Stimulated activated naive CD8-positive, alpha-beta T cell treated with anti-CD3 and anti-CD28 coated beads, Interleukin-15, Interleukin-2, amounts not matched to agents 100 U/mL and 50 U/mL, for 24 hours (primary cell): ENCODE measurements at places on chromosomes 5 and 9.

DNA sequence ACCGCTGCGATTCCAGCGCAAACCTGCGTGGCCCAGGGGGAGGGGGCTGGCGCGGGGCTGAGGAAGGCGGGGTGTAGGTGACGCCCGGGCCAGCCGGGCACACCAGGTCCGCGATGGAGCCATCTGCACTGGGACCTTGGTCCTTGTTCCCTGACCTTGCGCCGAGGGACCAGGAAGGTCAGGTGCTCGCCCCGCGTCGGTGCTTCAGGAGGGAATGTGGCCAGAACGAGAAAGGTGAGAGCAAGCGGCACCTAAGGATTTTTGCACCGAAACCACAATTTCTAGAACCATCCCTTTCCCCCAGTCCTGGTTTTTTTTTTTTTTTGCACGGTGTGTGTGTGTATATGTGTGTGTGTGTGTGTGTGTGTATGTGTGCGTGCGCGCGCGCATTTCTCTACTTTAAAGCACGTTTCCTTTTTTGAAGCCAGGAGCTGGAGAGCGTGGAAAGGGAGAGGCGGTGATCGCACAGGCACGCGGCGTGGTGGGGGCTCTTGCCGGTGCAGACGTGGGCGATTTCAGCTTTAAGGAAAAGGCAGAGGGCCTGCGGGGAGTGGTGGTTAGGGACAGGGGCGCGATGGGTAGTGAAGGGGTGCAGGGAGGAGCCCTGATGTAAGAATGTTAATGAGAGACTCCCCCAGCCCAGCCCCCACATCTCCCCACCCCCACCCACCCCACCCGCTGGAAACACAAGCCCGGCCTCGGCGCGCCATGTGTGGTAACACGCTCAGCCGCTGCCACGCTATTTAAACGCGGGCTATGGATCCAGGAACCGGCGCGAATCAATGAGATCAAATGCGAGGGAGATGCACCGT lies at the start of gene NPR3:
Gene NPR3 (plus strand): TSS at position 772 of the 812 bp plus-strand sequence. CDS start 456 bp downstream, outside the sequence.
- DNase-seq = no peak

DNA sequence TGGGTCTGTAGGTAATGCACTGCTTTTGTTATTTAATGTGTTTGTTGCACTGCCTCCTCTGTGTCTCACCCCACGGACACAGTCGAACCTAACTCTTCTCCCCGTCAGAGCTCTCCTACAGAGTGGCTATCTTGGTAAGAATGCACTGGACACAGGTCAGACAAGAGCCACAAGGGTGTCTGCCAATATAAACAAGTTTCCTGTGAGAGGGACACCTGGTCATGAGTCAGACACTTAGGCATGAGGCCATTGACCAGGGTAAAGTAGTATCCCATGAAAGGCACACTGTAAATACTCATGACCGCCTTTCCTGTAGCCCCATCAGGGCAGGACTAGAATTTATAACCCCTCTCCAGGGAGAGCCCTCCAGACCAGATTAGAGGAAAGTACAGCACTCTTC lies 115.5 kb downstream of the SLC12A2 start:
- no peak for DNase-seq

- DNase-seq = no peak
These were observed 122.6 kb downstream of the FBXL17 start for GRCh38 chr5:108259306-108259705.

DNA sequence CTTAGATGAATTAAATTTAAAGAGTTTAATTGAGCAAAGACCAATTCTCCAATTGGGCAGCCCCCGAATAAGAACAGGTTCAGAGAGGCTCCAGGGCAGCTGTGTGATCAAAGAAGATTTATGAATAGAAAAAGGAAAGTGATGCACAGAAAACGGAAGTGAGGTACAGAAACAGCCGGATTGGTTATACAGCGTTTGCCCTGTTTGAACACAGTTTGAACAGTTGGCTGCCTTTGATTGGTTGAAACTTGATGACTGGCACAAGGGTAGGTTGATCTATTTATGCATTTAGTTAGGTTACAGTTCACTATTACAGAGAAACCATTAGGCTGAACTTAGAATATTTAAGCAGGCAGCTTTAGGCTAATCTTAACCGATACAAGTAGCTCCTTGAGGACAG lies 29.5 kb downstream of the NIM1K start:
- no peak for DNase-seq

GRCh38 chr5:165457859-165458481 lies 1952.6 kb downstream of the MAT2B start:
- no peak for DNase-seq

DNA sequence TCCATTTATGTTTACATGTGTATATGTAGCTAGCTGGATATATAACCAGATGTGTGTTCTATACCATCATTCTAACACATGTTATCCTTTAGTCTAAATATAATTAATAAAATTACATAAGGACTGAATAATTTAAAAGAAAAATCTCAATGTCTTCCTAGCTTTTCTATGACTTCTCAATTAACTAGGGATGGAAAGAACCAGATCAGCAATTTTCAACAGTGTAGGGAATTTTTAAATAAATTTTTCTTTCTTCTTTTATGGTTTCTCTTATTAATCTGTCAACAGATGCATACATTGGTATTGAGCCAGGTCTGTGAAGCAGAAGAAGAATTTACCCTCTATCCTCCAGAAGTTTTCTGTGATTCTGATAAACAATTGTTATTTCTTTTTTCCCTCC lies 2180.4 kb upstream of the C9orf72 start:
- DNase-seq = no peak

DNA sequence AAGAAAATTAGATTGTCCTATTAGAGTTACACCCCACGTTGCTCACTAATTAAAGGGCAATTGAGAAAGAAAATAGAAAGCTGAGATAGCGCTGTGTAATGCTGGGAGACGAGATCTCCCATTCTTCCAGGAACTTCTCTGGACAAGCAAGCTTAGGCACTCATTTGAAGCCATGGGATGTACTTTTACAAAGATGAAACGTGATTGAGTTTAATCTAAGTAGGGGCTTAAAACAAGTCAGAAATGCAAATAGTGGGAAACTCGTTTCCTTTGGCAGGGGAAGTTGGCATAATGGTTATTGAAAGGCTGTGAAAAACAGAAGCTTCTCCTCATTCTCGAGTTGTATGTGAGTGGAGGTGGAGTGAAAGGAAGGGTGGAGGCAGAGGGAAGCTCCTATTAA lies 3.7 kb downstream of the PRDM6 start:
- no peak for DNase-seq

- DNase-seq = no peak
These were observed 14.4 kb downstream of the TXN start for GRCh38 chr9:110241858-110242321.

GRCh38 chr5:89604342-89604741 lies 721.4 kb upstream of the MEF2C start:
- no peak for DNase-seq

DNA sequence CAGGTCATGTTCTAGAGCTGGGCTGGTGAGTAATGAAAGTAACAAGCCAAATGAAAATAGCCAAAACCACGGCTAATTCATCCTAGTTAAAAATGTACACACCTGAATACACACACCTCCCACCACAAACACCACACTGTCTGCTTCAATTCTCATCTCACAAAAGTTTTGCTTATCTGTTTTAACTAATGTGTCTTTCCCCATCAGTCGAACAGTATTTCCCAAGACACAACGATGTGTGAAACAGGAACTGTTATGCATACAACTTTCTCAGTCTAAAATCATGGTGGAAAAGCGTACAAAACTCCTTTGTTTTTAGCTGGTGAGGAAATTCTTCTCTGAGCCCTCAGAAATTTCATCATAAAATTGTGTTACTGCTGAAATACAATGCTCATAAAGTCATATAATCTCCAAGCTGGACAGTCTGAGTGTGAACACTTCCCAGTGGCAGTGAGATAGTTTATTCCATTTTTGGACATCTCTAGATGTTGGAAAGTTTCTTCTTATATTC lies 242.4 kb downstream of the EFNA5 start:
- no peak for DNase-seq

DNA sequence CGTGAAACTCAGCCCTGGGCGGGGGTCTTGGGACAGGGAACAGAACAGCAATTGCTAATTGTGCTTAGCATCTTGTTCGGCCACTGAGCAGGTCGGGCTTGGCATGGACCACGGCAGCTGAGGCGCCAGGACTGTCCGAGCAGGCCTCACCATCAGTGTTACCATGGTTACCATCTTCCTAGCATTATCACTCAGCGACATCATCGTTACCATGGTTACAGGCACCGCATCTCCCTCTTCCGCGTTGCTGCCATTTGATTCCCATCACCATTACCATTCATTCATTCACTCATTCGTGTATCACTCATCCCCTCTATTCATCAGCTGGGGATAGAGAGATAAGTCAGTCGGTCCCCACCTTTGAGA lies 81.0 kb upstream of the ZBTB43 start:
- no peak for DNase-seq

DNA sequence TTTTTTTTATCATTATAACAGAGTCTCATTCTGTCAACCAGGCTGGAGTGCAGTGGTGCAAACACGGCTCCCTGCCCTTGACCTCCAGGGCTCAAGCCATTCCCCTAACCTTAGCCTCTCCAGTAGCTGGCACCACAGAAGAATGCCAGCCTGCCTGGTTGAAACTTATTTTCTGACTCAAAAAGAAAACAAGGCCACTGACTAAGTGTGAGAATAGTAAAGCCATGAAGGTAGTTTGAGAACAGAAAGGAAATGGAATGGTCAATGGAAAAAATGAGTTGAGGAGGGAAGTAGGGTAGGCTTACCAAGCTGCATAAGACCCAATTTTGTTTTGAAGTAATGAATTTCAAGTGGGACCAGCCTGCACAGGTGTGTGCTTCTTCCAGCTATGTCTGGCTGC lies 82.8 kb upstream of the RORB start:
- DNase-seq = no peak

- DNase-seq = no peak
These were observed 439.1 kb downstream of the RAB3C start for GRCh38 chr5:59021837-59022514.

DNA sequence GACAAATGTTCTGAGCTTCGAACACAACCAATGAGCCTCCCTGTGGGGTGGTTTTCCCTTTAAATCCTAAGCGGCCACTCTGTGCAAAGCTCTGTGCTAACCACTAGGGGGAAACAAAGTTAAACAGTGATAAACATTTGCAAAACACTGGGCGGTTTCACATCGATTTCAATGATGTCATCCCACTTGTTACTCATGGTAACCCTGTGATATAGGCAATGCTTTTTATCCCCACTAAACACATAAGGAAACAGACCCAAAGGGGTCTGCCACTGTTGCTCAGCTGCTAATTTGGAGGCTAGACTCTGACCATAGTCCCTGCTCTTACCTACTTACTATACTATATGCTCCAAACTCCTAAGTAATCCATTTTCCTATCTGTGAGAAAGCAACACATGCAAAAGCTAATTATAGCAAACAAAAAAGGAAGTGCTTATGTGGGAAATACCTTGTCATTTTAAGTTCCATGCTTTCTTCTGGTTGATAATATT lies 57.3 kb downstream of the PTPN3 start:
- DNase-seq = peak; percentile 43

DNA sequence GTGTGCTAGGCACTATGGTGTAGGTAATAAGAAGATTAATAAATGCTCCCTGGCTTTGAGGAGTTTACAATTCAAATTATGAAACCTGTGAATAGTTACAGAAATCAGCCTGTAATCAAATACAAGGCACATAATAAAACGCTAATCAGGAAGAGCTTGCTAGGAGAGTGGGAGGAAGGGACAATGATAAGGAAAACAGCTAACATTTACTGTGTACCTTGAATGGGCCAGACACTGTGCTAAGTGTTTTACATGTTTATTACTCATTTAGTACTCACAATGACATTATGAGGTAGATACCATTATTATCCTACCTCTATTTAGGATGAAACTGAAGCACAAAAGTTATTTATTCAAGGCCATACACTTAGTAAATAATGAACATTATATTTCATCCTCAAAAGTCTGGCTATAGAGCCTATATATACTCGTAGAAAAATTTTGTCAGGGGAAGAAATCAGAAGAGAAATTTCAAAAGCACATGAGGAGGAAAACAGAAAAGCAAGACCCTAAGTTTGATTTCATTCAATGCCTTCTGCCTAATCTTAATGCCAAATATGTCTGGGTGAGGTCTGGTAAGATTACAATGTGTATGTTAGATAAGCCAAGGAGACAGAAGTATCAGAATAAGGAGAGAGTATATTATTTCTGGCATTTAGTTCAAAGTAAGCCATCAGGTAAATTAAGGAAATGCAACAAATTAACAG lies 35.9 kb downstream of the AFF4 start:
- no peak for DNase-seq

DNA sequence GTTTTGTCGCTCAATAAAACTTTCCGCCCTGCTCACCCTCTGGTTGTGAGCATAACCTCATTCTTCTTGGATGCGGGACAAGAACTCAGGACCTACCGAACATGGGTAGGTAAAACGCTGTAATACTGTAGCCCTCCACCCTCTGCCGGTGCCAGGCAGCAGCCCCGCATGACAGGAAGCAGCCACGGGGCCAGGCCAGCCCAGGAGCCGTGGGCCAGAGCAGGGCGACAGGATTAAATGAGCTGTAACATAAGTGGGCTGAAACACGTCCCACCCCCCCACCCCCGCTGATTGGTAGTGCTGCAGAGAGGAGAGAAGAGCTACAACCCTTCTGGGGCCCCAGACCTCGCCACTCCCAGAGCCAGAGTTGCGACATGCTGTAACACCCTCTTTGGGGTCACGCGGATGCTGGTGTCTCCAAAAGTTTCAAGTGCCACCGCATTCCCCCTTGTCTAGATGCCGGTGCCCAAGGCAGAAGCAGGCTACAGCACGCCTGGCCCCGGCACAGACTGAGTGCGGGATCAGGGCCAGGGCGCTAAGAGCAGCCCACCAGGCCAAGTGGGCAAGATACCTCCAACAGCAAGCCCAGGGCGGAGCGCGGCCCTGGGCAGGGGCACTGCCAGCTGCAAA lies 81.8 kb downstream of the FBXW11 start:
- no peak for DNase-seq

GRCh38 chr9:136705564-136705963 lies 6.8 kb upstream of the DIPK1B start:
- no peak for DNase-seq

DNA sequence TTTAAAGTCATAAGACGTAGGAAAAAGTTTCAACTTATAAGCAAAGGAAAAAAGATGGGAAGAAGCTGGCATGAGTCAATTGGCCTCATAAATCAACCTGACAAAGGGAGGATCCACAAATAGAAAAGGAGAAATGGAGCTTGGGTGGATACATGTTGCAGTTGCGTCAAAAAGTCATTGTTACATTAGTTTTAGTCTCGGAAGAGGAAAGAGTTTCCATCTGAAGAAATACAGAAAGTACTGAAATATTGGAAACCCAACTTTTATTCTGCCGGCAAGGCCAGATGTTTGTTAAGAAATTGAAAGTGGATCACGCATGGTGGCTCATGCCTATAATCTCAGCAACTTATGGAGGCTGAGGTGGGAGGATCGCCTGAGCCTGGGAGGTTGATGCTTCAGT lies 11.3 kb upstream of the TIMD4 start:
- no peak for DNase-seq
